Stimulated activated CD4-positive, alpha-beta T cell treated with anti-CD3 and anti-CD28 coated beads, Interleukin-12 subunit alpha, Interleukin-12 subunit beta, amount 100 ng/mL, for 4 hours (primary cell): ENCODE measurements at places on chromosomes 13 and 19.

GRCh38 chr19:49860336-49861102, 6.9 kb downstream of the PNKP start:
- DNase-seq = no peak

DNA sequence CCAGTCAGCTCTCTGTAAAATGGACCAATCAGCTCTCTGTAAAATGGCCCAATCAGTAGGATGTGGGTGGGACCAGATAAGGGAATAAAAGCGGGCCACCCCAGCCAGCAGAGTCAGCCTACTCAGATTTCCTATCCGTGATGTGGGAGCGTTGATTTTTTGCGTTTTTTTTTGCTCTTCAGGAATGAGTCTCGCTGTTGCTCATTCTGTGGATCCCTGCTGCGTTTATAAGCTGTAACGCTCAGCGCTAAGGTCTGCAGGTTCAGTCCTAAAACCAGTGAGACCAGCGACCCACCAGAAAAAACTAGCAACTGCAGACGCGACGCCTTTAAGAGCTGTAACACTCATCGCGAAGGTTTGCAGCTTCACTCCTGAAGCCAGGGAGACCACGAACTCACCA, 435.7 kb downstream of the SLITRK6 start:
- no peak for DNase-seq

- no peak for DNase-seq
These were observed 11.0 kb downstream of the TSHZ3 start for GRCh38 chr19:31338069-31338776.

- DNase-seq = no peak
These were observed 536.5 kb downstream of the PCDH9 start for GRCh38 chr13:66693656-66694055.

GRCh38 chr13:38979891-38980749, 10.5 kb downstream of the STOML3 start:
- no peak for DNase-seq

GRCh38 chr19:33098055-33098534, 17.1 kb downstream of the GPATCH1 start:
- DNase-seq = no peak

- DNase-seq = no peak
These were observed 61.5 kb downstream of the ZIC5 start for GRCh38 chr13:99909836-99910619.

GRCh38 chr13:112983428-112984196, 14.6 kb downstream of the MCF2L start:
- no peak for DNase-seq

GRCh38 chr13:23621316-23621645, 51.1 kb downstream of the TNFRSF19 start:
- DNase-seq = no peak

DNA sequence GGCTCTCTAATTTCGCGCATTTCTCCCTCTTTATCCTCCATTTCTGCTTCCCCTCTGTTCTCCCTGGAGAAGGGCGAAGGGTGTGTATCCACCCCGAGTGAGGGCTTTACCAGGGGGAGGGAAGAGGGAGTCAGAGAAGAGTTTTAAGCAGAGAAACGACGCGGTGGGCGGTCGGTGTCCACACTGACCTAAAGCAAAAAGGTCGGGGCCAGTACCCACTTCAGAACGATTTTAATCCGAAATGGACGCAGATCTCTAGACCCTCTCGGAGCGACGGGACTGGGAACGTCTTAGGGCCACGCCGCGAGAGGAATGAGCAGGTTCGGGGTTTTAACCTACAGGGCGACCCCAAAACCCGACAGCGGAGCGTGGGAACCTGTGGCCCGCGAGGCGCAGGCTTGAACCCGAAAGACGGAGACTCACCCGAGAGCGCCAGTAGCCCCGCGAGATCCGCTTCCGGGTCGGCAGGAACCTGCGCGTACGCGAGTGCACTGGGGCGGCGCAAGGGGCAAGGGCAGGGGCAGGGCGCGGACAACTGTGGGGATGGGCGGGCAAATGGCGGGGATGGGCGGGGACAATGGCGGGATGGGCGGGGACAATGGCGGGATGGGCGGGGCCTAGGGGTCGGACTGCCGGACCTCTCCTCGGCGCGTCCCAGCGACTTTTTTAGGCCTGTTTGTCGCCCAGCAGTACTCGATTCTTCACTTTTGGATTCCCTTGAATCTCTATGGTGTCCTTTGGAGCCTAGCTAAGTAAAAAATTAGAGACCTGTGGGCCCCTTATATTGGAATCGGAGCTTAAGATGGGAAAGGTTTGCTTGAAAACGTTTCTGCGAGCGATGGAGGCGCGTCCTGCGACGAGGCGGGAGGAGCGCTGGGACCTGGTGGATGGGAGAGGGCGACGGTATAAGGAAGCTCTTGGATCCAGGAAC, at the start of gene ZNF677:
TSS of gene ZNF677 (minus strand) at position 463 of the 931 bp plus-strand sequence. CDS start 3,323 bp downstream, outside the sequence.
- DNase-seq = peak; percentile 73

- no peak for DNase-seq
These were observed 100.5 kb downstream of the FLT1 start for GRCh38 chr13:28394422-28394821.

DNA sequence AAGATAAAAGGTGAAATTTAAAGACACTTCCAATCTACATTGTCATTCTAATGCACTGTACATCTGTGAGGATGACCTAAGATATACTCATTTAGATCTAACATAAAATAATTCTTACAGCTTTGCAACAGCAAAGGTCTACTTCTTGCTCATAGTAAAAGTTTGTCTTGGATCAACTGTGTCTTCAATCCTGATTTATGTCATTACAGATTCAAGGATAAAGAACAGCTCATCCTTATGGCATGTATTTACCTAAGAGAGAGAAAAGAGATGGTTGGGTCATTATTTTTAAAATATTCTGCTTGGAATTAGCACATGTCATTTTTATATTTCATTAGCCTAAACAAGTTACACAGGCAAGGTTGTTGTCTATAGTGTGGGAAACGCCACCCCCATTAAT, 2193.1 kb downstream of the PCDH9 start:
- DNase-seq = no peak

GRCh38 chr13:98261165-98261702, 84.2 kb upstream of the RNF113B start:
- DNase-seq = no peak

DNA sequence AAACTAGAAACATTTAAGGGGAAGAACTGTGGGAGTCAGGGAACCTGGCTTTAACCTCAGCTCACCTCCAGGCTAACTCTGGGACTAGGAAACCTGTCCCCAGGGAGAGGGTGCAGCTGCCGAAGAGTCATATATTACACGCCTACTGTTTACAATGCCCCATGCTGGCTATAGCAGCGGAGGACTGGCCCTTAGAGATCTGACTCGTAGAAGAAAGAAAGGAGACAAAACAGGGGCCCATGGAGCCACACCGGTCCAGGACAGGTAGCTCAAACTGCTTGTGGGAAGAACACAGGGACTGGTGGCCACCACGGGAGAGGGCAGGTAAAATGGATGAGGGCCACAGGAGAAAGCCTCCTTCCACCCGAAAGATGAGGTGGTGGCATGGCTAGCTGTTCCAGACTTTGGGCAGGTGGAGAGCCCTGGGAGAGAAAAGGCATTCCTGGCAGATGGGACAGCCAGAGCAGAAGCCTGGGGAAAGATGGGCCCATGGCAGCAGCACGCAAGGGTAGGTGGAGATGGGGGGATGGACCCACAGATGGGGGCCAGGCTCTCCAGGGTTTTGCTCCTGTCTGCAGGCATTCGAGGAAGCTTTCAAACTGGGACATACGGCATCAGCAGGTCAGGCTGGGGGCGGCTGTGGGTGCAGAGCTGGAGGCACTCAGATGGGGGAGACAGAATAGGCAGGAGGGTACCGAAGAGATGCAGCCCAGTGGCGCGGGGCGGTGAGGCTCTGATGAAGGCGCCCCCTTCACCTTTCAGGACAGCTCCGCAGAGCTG, 69.5 kb downstream of the LATS2 start:
- DNase-seq = no peak

DNA sequence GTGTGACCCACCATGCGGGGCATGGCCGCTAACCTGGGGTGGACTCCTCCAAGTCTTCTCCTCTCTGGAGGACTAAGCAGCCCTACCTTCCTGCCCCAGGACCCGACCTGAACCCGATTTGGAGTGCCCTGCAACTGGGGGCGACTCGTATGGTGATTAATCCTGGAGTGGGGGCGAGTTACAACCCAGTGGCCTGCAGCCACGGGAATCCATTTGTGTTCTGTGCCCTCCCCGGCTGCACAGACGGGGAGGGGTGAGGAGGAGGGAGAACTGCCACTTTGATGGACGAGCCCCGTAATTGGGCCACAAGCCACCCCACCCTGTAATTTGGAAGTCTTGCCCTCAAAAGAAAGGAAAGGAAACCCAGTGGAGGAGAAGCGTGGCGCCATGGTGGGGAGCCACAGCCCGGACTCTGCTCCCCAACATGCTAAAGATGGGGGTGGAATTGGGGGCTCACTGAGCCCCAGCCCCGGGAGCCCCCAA, 18.0 kb downstream of the PRR36 start:
- no peak for DNase-seq

DNA sequence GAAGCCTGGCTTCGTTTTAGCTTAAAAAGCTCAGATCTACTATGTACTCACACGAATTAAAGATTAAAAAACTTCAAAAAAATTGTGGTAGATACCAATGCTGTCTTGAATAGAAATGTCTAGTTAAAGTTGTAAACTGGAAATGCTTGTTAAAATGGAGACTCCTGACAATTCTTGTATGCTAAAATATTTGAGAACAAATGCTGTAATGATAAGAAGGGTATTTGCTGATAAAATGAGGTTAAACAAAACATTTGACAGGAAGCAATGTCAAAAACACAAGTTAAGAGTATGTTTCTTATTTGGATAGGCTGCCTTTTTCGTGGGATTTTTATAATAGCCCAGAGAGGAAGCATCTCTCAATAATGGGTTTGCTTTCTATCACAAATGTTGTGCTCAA, 48.0 kb upstream of the POSTN start:
- DNase-seq = no peak

GRCh38 chr19:56106397-56106849, 14.7 kb downstream of the ZNF787 start:
- DNase-seq = no peak

GRCh38 chr13:104442536-104442935, 1376.3 kb upstream of the SLC10A2 start:
- DNase-seq = no peak

GRCh38 chr13:67224148-67224846, 5.8 kb downstream of the PCDH9 start:
- peak; percentile 45 for DNase-seq

GRCh38 chr13:35835989-35836388, 295.2 kb downstream of the DCLK1 start:
- DNase-seq = no peak

- no peak for DNase-seq
These were observed 807.5 kb upstream of the SLC10A2 start for GRCh38 chr13:103873725-103874124.

- DNase-seq = no peak
These were observed 1190.3 kb downstream of the EFNB2 start for GRCh38 chr13:105345131-105345530.

DNA sequence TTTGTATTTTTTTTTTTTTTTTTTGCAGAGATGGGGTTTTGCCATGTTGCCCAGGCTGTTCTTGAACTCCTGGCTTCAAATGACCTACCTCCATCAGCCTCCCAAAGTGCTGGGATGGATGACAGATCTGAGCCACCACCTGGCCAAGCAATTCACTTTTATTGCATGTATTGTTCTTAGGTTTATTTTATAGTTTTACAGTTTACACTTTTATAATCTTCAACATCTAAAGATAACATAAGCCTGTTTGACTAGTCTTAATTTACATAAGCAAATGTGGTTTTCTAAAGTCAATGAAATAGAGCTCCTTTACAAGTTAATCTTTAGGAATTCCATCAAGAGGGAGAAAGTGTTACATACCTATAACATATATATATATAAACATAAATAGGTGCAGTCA, 9.5 kb upstream of the MPV17L2 start:
- DNase-seq = no peak

DNA sequence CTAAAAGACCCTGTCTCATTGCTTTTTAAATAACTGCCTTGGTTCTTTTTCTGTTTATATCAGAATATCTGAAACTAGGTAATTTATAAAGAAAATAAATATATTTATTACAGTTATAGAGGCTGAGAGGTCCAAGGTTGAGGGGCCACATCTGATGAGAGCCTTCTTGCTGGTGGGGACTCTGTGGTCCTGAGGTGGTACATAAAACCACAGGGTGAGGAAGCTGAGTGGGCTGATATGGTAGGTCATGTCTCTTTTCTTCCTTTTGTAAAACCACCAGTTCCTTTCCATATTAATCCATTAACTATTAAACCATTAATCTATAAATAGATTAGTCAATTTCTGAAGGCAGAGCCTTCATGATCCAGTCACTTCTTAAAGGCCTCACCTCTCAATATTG, 109.5 kb upstream of the SPRY2 start:
- no peak for DNase-seq

DNA sequence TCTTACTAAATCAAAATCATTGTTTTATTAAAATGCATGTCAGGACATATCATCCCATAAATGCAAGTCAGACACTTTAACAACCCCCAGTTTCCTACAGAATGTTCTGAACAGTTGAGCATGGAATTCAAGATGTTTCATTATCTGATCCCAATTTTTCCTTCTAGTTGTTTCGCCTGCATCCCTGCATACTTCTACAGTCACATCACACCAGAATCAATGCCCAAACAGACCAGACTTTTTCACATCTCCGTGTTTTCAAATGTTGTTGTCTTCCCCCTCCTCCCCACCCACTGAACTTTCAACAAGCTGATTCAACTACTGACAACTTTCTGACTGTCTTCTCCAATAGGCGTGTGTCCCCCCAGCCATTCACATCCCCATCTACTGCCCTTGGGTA, 48.6 kb downstream of the LHFPL6 start:
- no peak for DNase-seq

GRCh38 chr13:92461831-92462230, 764.8 kb upstream of the GPC6 start:
- no peak for DNase-seq

DNA sequence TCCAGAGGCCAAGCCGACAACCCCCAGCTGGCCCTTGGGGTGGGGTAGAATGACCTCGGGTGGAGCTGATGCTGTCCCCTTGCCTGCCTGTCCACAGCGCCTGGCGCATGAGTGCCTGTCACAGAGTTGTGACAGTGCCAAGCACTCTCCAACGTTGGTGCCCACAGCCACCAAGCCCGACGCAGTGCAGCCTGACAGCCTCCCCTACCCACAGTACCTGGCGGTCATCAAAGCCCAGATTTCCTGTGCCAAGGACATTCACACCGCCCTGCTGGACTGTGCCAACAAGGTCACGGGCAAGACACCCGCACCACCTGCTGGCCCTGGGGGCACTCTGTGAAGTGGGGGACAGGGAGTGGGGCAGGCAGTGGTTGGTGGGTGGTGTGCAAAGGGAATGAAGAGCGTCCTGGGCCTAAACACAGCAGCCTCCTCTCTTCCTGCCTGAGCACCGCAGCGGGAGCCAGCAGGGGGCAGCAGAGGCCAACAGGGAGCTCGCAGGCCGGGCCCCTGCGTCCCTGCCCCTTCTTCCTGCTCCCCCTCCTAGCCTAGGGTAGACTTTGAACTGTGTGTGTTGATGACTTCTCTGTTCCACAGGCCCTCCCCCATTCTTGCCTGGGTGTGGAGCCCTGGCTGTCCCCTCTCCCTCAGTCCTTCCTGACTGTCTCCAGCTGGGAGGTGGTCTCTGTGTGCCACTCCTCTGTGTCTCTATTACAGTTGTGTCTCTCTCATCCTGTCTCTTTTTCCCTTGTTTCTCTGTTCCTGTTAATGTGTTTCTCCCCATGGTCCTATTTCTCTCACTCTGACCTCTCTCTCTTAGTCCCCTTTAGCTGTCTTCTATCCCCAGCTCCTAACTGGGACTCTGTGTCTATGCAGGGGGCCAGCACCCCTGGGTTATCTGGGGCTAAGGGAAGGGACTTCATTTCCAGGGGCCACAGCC, 6.5 kb downstream of the MED29 start:
- peak; percentile 96 for DNase-seq

- no peak for DNase-seq
These were observed 60.5 kb downstream of the ZMYM2 start for GRCh38 chr13:20019043-20019442.
